ENCODE measurements at places on chromosomes 1 and 21.

- no peak for DNase-seq
These were observed 2.5 kb downstream of the C1orf115 start for GRCh38 chr1:220692436-220693228.

- DNase-seq, result no peak
These were observed 107.8 kb upstream of the VAV3 start for GRCh38 chr1:108072776-108073175.

DNA sequence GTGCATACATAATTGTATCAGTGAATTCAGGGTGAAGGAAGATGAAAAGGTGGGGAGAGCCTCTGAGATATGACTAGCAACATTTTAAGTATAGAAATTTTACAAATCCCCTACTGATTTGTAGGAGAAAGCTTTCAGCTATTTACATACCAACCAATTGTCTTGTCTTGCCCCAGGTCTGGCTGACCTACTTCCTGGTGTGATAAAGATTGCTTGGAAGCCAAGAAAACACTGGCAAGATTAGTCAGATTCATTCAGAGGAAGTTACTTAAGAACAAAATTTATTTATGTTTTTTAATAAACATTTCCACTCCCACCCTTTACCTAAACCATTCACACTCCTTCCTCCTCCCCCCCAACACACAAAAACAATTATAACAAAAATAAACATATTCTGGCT lies 17.5 kb downstream of the PTGS2 start:
- no peak for DNase-seq

DNA sequence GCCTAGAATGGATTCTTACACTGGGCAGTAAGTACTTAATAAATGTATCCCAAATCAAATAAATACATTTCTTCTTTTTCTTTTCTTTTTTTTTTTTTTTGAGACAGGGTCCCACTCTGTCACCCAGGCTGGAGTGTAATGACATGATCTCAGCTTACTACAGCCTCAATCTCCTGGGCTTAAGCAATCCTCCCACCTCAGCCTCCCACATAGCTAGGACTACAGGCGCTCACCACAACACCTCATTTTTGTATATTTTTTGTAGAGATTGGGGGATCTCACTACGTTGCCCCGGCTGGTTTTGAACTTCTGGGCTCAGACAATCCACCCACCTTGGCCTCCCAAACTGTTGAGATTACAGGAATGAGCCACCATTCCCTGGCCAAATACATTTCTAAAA lies 63.7 kb upstream of the LGALS8 start:
- DNase-seq, result no peak

GRCh38 chr1:230611878-230612235 lies 30.4 kb upstream of the COG2 start:
- no peak for DNase-seq

DNA sequence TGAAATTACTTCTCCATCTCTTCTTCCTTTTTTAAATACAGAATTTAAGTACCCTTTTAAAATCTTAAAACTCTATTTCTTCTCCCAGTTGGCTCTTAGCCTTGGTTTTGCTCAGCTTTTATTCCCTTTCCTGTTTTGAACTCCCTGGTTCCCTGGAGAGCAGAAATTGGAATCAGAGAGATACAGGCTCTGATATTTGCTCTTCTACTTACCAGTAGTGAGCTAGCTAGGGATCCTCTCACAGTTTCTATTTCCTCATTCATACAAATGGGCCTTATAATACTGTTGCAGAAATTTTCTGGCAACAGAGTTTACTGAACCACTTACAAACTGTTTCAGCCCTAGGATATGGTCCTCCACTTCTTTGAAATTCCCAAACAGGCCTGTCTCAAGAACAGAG lies 606.3 kb downstream of the NUF2 start:
- no peak for DNase-seq

Data from NCI-H82 (cell line).